ENCODE measurements at places on chromosomes 13 and 19. TPM values are rescaled to one million over a fixed set of nuclear protein-coding genes. Genes with fewer than 3 reads are reported as not detected.

GRCh38 chr13:50780201-50781015 is 63.1 kb downstream of the DLEU7 start:
- no peak for DNase-seq

Gene CABP5
- not detected for total RNA-seq

GRCh38 chr19:41415154-41415571 is 12.0 kb downstream of the B3GNT8 start:
- DNase-seq: no peak

- no peak for DNase-seq
These were observed 392.5 kb downstream of the DIAPH3 start for GRCh38 chr13:59771272-59771671.

Gene WDR62
- 2.2 TPM for total RNA-seq

Gene LSM7
- 89.7 TPM for total RNA-seq

DNA sequence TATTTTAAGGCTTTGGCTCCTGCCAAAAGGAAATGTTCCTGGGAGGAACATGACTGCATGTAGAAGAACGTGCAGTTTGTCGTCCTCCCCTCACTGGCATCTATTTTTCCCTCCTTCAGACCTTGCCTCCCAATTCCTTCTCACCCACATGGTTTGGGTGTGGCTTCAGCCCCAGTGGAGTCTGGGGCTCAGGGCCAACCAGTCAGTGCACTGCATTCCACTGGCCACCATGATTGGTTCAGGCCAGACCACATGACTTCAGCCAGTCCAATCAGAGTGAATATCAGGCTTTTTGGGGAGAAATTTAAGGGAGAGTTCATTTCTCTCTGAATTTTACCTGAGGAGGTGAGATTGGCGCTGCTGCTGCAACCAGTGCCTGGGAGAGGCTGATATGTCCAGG is 171.6 kb downstream of the ZIC5 start:
- DNase-seq: no peak

DNA sequence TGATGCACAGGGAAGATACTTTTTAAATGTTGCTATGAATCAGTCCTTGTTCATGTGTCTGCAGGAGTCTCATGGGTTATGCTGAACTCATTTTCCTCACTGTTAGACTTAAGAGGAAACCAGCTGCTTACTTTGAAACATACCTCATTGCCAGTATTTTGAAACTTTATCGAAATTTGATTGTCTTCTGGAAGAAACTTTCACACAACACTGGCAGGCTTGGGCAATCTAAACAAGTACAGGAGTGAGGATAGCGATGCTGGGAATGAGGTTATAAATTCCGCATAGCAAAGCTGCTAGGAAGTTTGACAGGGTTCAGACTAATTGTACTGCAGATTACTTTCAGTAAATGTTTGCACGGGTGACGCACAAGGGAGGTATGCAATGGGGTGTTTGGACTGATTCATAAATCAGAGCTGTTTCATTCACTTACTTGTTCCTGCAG is 245.7 kb downstream of the DNAJC15 start:
- no peak for DNase-seq

GRCh38 chr13:75724752-75725517 is 88.8 kb downstream of the LMO7 start:
- no peak for DNase-seq

GRCh38 chr13:111638233-111638632 is 317.8 kb downstream of the TEX29 start:
- no peak for DNase-seq

GRCh38 chr13:20451397-20451796 is 74.3 kb downstream of the CRYL1 start:
- DNase-seq: no peak

- no peak for DNase-seq
These were observed 4.3 kb downstream of the SLC25A30 start for GRCh38 chr13:45413826-45414307.

DNA sequence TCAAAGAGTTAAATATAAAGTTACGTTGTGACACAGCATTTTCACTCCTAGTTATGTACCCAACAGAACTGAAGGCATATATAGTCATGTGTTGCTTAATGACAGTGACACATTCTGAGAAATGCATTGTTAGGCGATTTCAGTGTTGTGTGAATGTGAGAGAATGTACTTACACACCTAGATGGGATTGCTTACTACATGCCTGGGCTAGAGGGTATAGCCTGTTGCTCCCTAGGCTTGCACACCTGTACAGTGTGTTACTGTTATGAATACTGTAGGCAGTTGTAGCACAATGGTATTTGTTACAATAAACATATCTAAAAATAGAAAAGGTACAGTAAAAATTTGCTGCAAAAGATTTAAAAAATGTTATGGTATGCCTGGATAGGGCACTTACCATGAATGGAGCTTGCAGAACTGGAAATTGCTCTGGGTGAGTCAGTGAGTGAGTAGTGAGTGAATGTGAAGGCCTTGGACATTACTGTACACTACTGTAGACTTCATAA is 89.2 kb downstream of the DHRS12 start:
- DNase-seq: no peak

Gene FBXO27
- total RNA-seq: 0.41 TPM

GRCh38 chr19:28283592-28283991 is 929.4 kb downstream of the UQCRFS1 start:
- no peak for DNase-seq

- DNase-seq: no peak
These were observed 5.0 kb upstream of the KMT2B start for GRCh38 chr19:35712567-35713505.
